ENCODE measurements at places on chromosomes 7 and 10. TPM values are rescaled to one million over a fixed set of nuclear protein-coding genes. Genes with fewer than 3 reads are reported as not detected.
A peak's percentile ranks its signal among the peaks of the same experiment; 100 is the strongest.

DNA sequence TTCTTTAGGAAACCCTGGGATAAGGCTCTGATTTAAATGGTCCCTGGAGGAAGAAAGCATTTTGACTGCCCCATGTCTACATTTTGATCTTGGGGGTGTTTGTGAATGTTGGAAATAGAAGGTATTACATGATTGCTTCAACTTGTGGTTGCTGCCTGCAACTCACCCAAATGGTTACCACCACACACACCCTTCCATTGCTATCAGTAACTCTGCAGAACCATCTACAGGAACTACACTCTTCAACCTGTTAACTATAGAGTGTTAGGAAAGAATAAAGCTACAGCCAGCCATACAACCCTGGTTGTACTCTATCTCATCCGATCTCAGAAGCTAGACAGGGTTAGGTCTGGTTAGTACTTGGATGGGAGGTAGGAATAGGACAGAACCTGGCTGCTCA, 71.2 kb downstream of the APBB1IP start:
- DNase-seq = no peak
- peaks cover 11% of the 10 kb centered on the region for H3K36me3 ChIP-seq
- H3K27me3 ChIP-seq = no peaks in the 10 kb centered on the region
- H3K4me1 ChIP-seq = no peaks in the 10 kb centered on the region
- no peak overlapping the region for H3K4me3 ChIP-seq

DNA sequence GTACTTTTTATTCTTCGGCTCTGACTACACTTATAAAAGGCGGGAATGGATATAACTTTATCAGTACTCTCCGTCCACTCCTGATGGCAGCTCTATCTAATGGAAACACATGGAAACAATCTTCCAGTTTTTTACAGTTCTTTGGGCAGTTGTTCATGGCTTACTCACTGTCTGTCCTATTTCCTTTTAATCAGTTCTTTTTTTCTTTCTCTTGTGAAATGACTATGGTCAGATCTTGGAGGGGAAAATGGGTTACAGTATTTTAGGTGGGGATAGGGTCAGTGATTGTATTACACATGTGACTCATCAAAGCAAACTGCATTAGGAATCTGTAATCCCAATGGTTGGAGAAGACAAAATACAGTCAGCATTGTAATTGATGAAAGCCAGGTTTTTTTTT, 112.4 kb downstream of the BICC1 start:
- H3K27ac ChIP-seq = peak overlapping the region; percentile 13
- no peaks in the 10 kb centered on the region for H3K27me3 ChIP-seq
- DNase-seq = no peak
- H3K36me3 ChIP-seq = no peaks in the 10 kb centered on the region
- no peaks in the 10 kb centered on the region for H3K4me1 ChIP-seq

DNA sequence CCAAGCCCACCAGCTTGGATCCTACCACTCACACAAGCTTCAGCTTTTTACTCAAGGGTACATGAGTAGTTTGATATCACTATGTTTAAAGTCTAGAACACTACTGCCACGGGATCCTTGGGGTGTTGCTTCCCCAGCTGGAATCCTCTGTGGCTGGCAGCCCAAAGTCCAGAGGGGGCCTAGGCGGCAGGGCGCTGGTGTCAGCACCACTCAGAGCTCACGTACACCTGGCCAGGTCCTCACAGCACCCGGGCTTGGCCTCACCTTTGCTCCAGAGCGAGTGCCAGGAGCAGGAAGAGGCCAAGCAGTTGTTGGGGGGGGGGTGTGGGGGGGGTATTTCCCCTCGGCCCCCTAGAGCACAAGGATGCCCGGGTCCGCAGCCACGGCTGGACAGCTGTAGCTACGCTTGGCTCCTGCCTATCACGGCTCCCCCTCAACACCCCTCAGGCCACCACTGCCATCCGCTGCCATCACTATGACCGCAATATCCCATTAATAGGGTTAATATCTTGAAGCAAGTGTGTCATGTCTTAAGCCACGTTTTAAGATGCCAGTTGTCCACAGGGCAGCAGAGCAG, 17.0 kb downstream of the ZDHHC6 start:
- peaks cover under 1% of the 10 kb centered on the region for H3K4me1 ChIP-seq
- peaks cover 82% of the 10 kb centered on the region for H3K36me3 ChIP-seq
- H3K27me3 ChIP-seq = no peaks in the 10 kb centered on the region
- no peak overlapping the region for H3K27ac ChIP-seq

GDF2 gene
- total RNA-seq = not detected

GRCh38 chr7:155847821-155848435, 35.7 kb upstream of the SHH start:
- no peak overlapping the region for H3K4me3 ChIP-seq
- H3K27ac ChIP-seq = no peak overlapping the region
- peaks cover 87% of the 10 kb centered on the region for H3K27me3 ChIP-seq
- no peak for DNase-seq

DNA sequence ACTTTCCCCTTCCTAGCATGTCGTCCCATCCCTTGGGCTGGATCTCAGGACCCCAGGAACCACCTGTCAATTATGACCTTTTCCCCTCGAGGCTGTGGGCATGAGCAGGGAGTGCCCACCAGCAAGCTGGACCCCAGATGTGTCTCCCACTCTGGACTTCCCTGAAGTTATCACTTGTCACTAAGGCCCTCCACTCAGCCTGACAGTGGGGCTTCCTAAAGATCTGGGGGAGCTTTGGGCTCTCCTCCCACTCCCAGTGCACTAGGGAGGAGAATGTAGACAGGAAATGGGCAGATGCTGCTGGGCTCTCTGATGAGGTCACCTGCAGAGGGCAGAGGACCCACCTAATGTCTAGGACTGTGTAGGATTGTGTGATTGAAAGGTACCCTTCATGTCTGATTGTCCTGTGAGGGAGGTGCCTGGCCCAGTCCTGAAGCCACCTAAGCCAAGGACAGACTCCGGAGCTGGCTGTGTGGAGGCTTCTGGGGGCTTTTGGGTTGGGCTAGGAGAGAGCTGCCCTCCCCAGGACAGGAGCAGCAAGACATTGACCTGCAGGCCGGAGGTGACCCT, 18.7 kb downstream of the MYO1G start:
- no peak overlapping the region for H3K4me3 ChIP-seq
- peaks cover 12% of the 10 kb centered on the region for H3K4me1 ChIP-seq
- no peak overlapping the region for H3K27ac ChIP-seq

GRCh38 chr7:46695051-46695708, 774.1 kb upstream of the IGFBP3 start:
- DNase-seq = no peak
- H3K36me3 ChIP-seq = no peaks in the 10 kb centered on the region
- no peaks in the 10 kb centered on the region for H3K27me3 ChIP-seq
- H3K4me1 ChIP-seq = no peaks in the 10 kb centered on the region

DNA sequence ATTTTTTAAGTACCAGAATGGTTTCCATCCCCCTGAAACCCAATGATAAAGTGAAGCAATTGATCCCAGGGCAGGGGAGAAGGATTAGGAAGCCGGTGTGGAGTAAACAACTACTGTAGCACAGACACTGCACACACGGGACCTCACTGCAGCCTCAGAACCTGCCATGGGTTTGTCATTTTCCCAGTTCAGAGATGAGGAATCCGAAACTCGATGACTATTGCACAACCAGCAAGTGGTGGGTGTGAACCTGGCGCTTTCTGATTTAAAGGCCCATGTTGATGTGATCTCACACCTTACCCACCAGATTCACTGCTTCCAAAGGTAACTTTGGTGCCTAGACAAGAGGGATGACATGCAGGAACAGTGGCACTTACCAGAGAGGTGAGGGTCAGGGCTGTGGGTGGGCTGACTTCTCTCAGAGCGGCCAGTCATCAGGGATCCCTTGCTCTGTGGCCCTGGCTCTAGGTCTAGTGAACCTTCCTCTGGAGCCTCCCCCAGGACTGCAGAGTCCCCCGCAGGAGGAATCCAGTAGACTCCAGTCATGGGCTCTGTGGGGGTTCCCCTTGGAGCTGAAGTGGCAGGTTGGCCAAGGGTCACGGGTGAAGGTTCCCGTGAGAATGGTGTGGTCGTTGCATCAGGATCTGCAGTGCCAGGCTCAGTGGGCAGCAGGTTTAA, 62.8 kb downstream of the PKD1L1 start:
- no peak overlapping the region for H3K27ac ChIP-seq
- H3K4me1 ChIP-seq = peaks cover 26% of the 10 kb centered on the region
- DNase-seq = no peak
- no peaks in the 10 kb centered on the region for H3K27me3 ChIP-seq
- no peak overlapping the region for H3K4me3 ChIP-seq
- peaks cover 13% of the 10 kb centered on the region for H3K36me3 ChIP-seq

- H3K4me1 ChIP-seq = no peaks in the 10 kb centered on the region
- H3K27ac ChIP-seq = no peak overlapping the region
- H3K36me3 ChIP-seq = no peaks in the 10 kb centered on the region
- no peak for DNase-seq
- no peak overlapping the region for H3K4me3 ChIP-seq
- no peaks in the 10 kb centered on the region for H3K27me3 ChIP-seq
These were observed 36.6 kb upstream of the AGR3 start for GRCh38 chr7:16918288-16918895.

ANKRD7 gene
- 1.1 TPM for total RNA-seq

DNA sequence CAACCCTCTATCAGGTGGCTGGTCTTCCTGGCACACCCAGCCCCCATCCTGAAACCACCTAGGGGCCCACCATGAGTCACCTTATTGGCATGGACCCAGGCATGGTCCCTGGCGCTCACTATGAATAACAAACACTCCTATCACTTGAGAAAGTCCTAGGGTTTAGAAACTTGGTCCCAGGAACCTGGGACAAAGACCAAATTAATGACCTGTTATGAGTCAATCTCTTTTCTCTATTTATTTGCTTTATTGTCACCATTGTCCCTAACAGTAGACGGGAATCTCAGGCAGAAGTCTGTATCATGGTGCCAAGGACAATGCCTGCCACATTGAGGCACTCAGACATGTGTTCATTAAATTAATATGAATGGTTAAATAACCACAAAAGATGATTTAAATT, 599.6 kb upstream of the C7orf33 start:
- H3K27me3 ChIP-seq = no peaks in the 10 kb centered on the region
- H3K27ac ChIP-seq = no peak overlapping the region
- no peaks in the 10 kb centered on the region for H3K4me1 ChIP-seq
- no peak for DNase-seq
- H3K36me3 ChIP-seq = no peaks in the 10 kb centered on the region

GRCh38 chr10:43128331-43128730, 9.9 kb upstream of the CSGALNACT2 start:
- DNase-seq = no peak
- H3K27ac ChIP-seq = no peak overlapping the region
- H3K4me3 ChIP-seq = no peak overlapping the region
- H3K27me3 ChIP-seq = peaks cover 4% of the 10 kb centered on the region
- H3K36me3 ChIP-seq = no peaks in the 10 kb centered on the region

ZPBP gene
- total RNA-seq = not detected

OR6B1 gene
- total RNA-seq = not detected

DNA sequence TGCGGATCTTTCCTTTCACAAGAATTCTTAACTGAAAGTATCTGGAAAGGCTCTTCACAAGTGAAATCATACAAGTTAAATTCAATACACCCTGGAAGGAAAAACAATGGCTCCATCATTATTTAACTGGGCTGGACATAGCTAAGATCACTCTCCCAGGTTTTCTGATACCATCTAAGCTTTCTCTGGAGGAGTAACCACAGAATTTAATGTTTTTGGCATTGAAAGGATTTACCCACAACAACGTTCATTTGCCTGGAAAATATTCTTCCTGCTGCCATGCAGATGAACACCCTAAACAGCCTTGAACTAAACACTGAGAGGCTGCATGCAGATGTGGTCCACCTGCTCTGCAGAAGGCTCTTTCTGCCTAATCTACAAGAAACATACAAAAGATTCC, 4.3 kb downstream of the NEBL start:
- peaks cover 6% of the 10 kb centered on the region for H3K36me3 ChIP-seq
- peak overlapping the region; percentile 67 for H3K4me3 ChIP-seq
- peak overlapping the region; percentile 91 for H3K27ac ChIP-seq
- peaks cover 14% of the 10 kb centered on the region for H3K4me1 ChIP-seq

DNA sequence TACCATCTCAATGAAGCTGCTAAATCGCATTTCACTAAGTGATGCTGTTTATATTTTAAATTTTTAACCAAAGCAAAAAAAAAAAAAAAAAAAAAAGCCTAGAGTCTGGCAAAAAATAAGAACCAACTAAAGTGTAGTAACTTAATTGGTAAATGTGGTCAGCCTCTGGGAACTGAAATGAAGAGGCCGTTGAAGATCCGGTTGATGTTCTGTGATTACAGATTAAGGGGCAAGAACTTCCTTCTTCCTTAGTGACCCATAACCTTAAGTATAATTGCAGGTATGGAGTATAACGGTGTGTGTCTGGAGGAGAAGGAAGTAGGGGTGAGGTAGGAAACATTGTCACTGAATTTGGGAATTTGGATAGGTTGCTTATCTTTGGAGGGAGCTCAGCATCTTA, 7.7 kb upstream of the SRGN start:
- H3K4me1 ChIP-seq = peaks cover 4% of the 10 kb centered on the region
- DNase-seq = no peak
- no peak overlapping the region for H3K4me3 ChIP-seq
- no peaks in the 10 kb centered on the region for H3K36me3 ChIP-seq
- no peak overlapping the region for H3K27ac ChIP-seq
- no peaks in the 10 kb centered on the region for H3K27me3 ChIP-seq

GRCh38 chr10:48556065-48556464, 48.8 kb downstream of the ARHGAP22 start:
- peak overlapping the region; percentile 42 for H3K27ac ChIP-seq
- H3K36me3 ChIP-seq = no peaks in the 10 kb centered on the region
- no peak overlapping the region for H3K4me3 ChIP-seq
- DNase-seq = no peak
- H3K27me3 ChIP-seq = no peaks in the 10 kb centered on the region

DNA sequence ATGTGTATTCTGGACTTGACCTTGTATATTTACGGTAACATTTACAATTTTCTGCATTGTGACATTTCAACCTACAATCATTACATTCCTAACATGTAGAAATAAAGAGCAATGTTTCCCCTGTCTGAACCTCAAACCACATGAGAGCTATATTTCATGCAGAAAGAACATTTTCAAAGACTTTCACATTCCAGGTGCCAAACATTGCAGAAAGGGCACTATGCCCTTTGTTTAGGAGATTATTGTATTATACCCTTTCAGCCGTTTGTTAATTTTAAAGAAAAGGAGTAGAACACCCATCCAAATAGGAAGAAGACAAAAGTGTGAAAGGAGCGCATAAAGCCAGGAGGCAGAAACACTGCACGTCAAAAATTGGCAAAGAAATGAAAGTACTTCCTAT, 260.4 kb downstream of the RELN start:
- no peak overlapping the region for H3K27ac ChIP-seq
- H3K4me3 ChIP-seq = no peak overlapping the region
- DNase-seq = no peak
- no peaks in the 10 kb centered on the region for H3K27me3 ChIP-seq

DNA sequence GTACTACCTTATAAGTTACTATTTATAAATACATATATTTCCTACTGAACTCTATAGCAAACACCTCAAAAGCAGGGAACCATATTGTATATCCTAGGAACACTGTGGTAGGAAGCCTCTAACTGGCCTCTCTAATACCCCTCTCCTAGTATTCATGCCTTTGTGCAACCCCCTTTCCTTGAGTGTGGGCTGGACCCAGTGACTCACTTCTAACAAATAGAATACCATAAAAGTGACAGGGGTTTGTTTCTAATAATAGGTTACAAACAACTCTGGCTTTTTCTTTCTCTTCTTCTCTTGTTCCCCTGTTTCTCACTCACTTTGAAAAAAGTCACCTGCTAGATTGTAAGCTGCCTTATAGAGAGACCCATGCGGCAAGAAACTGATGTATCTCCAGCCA, 51.6 kb upstream of the MACC1 start:
- no peaks in the 10 kb centered on the region for H3K36me3 ChIP-seq
- no peak for DNase-seq
- H3K4me3 ChIP-seq = no peak overlapping the region
- H3K4me1 ChIP-seq = no peaks in the 10 kb centered on the region
- H3K27ac ChIP-seq = no peak overlapping the region

Measured in left ventricle myocardium inferior (tissue), 1 donor.